ENCODE measurements at places on chromosomes 2 and 18.

- no peak for DNase-seq
Observed at GRCh38 chr18:32093523-32093922, 1.8 kb downstream of the RNF138 start.

DNA sequence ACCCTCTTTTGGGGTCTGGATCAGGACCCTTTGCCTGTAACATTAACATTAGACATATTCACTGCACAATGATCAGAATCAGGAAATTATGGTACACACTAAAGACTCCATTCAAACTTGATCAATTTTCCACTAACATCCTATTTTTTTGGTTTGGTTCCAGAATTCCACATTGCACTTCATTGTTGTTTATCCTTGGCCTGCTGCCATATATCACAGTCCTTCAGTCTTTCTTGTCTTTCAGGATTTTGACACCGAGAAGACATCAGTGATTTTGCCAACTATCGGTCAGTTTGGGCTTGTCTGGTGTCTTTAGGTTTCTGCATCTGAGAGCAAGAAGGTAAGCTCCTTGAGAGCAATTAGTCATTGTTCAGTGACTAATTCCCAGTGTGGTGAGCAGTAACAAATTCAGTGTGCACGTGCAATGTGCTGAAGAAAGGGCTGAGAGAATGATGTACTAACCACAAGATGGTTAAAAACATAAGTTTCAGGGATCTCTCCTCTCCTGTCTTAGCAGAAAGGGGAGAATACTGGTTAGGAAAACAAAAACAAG is 23.5 kb downstream of the MARCHF4 start:
- DNase-seq, result no peak

GRCh38 chr2:242015108-242016065 is 145.9 kb downstream of the RTP5 start:
- DNase-seq, result no peak

DNA sequence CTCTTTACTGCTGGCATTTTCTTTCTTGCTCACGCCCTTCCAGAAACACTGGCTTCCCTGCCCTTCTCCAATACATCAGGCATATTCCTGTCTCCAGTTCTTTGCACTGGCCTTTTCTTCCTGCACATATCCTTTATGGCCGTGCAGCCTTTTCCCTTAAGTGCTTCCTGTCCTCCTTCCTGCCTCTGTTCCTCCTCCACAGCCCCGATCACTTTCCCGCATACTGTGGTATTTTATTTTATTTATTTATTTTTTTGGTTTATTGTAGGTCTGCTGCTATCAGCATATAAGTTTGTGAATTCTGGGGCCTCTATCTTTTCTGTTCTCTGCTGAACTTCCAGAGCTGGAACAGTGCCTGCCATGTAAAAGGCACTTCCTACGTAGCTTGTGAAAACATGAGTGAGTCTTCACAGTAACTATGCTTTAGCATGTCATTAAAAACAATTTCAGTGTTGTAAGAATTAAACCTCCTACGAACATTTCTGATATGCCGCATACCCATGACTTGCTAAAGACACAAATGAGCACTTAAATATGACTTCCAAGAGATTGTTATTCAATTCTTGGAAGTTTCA is 289.1 kb downstream of the TRIB2 start:
- DNase-seq, result peak; percentile 29

GRCh38 chr18:46768166-46768921 is 11.5 kb upstream of the ST8SIA5 start:
- no peak for DNase-seq

GRCh38 chr18:49447810-49448745 is 12.4 kb downstream of the DYM start:
- peak; percentile 38 for DNase-seq

DNA sequence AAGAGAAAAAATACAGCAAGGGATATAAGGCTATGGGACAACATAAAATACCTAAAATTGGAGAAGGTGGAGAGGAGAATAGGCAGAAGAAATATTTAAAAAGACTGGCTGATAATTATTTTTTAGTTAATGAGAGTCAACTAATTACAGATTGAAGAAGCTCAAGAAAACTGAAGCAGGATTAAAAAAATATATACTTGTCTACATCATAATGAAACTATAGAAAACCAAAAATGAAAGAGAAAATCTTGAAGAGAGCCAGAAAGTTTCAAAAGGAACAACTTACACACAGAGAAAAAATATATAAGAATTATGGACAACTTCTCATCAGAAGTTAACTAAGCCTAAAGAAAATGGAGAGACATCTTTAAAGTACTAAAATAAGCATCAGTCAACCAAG is 62.9 kb upstream of the APCDD1 start:
- DNase-seq, result no peak

DNA sequence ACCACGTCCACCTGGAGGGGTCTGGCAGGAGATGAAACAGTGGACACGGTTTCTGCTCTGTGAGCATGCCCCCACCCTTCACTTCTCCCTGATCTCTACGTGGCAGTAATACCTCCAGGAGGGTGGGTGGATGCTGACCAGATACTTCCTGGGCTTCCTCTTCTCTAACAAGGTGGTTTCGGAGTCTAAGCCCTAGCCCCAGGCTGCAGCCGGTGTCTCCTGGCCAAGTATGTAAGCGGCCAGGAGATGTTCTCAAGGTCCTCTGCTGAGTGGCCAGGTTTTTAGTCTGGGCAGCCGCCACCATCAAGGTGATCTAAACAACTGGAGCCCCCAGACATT is 101.8 kb upstream of the ASB18 start:
- no peak for DNase-seq

DNA sequence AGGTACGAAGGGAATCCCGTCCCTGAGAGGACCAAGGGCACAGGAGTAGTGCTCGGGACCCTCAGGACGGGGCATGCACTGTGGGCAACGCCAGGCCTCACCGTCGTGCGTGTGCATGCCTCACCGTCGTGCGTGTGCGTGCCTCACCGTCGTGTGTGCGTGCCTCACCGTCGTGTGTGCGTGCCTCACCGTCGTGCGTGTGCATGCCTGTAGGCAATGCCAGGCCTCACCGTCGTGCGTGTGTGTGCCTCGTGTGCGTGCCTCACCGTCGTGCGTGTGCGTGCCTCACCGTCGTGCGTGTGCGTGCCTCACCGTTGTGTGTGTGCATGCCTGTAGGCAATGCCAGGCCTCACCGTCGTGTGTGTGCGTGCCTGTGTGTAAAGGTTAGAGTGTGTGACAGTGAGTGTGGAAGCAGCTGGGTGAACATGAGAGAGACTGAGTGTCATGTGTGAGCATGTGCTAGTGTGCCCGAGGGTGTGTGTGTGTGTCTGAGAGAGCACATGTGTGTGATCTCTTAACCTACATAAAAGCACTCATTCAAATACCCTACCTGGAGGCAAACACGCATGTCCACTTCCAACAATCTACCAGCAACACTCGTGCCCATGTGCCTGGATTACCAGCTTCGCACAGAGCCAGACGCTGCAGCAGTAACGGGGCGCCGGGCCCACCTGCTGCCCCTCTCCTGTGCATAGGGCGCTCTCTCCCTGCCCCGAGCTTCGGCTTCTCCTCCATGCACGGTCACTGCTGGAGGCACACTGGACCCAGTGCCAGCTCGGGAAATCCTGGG is 36.3 kb downstream of the ZNF516 start:
- no peak for DNase-seq

GRCh38 chr2:241869087-241869961 is at the start of gene RTP5:
RTP5 (plus strand) TSS chr2:241869729; CDS start chr2:241869757, 28 bp downstream.
- peak; percentile 72 for DNase-seq

GRCh38 chr2:27703638-27704341 is 40.1 kb downstream of the SLC4A1AP start:
- DNase-seq, result peak; percentile 72

DNA sequence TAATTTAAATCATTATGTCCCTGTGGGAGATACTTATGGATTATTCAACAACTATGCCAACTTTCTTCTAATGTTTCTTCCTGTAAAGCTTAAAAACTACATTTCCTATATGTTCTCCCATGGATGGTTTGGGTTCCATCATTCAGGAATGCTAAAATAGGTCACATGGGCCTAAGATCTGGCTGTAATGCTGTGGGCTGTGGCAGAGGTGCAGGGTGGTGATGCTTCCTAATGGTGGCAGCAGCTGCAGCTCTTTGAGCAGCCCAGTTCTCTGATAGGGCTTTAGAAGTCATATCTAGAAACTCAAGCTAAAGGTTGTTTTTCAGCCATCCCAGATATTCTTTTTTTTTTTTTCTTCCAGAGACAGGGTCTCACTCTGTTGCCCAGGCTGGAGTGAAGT is 266.1 kb downstream of the ZNF385B start:
- DNase-seq, result no peak

- peak; percentile 49 for DNase-seq
Observed at GRCh38 chr2:45778720-45779171, 127.3 kb downstream of the PRKCE start.

DNA sequence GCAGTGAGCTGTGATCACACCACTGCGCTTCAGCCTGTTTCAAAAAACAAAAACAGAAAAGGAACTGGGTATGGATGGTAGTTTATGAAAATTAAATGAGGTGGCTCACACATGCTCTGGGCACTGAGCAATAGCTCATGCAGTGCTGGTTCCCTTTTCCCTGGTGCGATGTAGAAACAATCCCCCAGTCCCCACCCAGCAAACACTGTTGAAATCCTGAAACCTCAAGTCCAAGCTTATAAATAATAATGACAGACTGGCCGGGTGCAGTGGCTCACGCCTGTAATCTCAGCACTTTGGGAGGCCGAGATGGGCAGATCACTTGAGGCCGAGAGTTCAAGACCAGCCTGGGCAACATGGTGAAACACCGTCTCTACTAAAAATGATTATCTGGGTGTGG is 55.4 kb upstream of the SMAD2 start:
- no peak for DNase-seq

- no peak for DNase-seq
Observed at GRCh38 chr18:75290737-75291358, 80.3 kb downstream of the TSHZ1 start.

DNA sequence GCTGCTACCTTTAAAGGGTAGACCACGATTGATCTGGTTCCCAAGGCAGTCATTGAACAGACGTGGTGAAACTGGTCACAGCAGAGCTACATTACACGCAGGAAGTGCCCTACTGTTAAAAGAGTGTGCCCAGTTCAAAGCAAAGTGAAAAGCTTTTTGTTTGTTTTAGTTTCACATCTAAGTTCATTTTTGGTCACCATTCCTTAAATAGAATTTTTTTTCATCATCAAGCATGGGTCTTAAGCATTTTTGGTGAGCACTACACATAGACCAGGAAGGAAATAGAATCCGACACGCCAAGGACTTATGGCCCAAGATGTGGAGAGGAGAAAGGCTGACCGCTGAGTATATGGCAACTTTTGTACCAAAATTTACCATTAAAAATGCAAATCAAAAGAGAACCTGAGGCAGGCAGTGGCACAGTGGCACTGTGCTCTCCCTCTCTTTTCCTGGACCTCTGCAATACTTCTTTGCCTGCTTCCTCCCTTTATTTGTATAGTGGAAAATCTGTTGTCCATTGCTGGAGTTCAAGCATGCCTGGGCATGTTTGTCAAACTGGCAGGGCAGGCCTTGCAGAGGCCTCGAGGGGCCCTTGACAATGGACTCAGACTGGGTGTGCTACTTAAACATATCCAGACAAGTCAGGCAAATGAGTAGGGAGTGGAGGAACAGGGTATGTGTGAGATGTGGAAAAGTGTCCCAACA is 42.6 kb upstream of the HNRNPA3 start:
- no peak for DNase-seq

DNA sequence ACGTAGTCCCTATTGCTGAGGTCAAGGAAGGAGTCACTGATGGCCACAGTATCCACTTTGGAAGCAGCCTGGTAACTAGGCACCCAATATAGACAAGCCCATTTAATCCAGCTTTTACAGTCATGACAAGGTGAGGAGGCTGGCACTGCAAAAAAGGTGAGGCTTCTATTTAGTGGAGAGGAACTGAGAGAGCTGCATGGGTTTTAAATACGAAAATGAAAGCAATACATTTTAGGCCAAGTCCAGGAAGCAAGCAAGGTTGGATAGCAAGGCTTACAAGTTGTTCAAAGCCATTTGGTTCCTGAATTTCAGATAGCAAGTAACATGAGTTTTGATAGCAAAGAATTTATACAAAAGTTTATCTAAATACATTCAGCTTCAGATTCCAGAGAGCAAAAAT is 80.4 kb downstream of the SGPP2 start:
- DNase-seq, result no peak

GRCh38 chr18:79733135-79733701 is 53.6 kb downstream of the CTDP1 start:
- DNase-seq, result no peak

- DNase-seq, result no peak
Observed at GRCh38 chr2:105489168-105489878, 90.5 kb upstream of the FHL2 start.

- no peak for DNase-seq
Observed at GRCh38 chr2:160253440-160254188, 53.5 kb upstream of the ITGB6 start.

DNA sequence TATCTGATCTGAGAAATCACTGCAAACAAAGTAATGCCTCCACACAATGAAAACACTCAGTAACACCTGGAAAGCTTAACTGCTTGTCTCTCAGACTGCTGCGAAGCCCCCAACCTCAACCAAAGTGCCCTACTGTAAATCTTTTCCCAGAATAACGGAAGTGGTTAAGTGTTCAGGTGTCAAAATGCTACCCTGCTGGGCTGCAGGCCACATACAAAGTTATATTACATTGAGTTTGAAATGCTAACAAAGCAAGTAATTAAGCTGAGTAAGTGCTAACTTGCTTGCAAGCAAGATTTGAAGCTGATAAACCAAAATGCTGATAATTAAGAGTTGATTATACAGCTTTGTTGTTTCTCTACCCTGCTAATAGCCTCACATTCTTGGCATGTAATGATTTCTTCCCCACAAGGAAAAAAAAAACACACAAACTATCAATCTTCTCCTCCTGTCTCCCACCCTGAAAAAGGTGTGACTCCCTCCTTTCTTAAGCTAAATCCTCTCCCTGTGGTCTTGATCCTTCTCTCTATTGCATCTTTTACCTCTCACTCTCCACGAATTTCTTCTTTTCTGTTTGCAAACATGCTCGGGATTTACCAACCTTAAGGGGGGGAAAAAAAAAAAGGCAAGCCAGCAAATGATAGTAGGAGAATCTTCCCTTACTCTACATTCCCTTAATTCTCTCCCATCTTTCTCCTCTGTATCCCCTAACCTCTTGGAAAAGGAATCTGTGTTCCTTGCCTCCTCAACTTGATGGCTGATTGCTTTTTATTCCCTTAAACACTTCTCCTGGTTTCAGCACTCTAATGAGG is 266.8 kb upstream of the SIX3 start:
- DNase-seq, result no peak

- no peak for DNase-seq
Observed at GRCh38 chr2:127807678-127808353, 3.2 kb downstream of the WDR33 start.

- DNase-seq, result peak; percentile 67
Observed at GRCh38 chr2:133886735-133887675, 318.7 kb upstream of the NCKAP5 start.

GRCh38 chr2:191889931-191890330 is 43.0 kb upstream of the CAVIN2 start:
- DNase-seq, result no peak
